Activated CD4-positive, alpha-beta memory T cell treated with anti-CD3 and anti-CD28 coated beads, Interleukin-2, amount 10 ng/mL, durations not matched to agents 7 days and 5 days (primary cell): ENCODE measurements at places on chromosomes 7 and 10. TPM values are rescaled to one million over a fixed set of nuclear protein-coding genes. Genes with fewer than 3 reads are reported as not detected.

The PDZD7 gene
- total RNA-seq: 1.9 TPM

The CDH23 gene
- 1.3 TPM for total RNA-seq

The OIT3 gene
- not detected for total RNA-seq

The FXYD4 gene
- total RNA-seq: not detected

DNA sequence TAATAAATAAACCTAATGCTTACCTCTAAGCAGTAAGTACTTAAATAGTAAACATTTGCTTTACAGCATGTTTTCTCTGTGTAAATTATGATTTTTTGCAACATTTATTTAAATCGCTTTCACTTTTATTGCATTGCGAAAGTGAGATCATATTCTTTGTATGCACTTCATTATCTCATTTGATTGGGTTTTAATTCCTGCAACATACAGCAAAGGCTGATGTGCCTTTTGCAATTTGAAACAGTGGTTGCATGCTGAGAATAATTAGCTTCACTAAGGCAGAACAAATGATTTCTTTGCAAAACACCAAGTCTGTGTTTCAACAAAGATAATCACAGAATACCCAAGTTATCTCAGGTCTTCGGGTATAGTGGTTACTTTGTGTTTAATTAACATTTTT lies 16.3 kb upstream of the THSD7A start:
- H3K4me3 ChIP-seq: no peak overlapping the region
- H3K36me3 ChIP-seq: no peaks in the 10 kb centered on the region
- H3K27ac ChIP-seq: no peak overlapping the region
- no peaks in the 10 kb centered on the region for H3K4me1 ChIP-seq
- no peaks in the 10 kb centered on the region for H3K27me3 ChIP-seq

GRCh38 chr10:60518745-60519144 lies 129.1 kb upstream of the ANK3 start:
- H3K4me3 ChIP-seq: no peak overlapping the region
- no peak overlapping the region for H3K27ac ChIP-seq
- peaks cover 9% of the 10 kb centered on the region for H3K4me1 ChIP-seq
- H3K36me3 ChIP-seq: no peaks in the 10 kb centered on the region
- DNase-seq: no peak
- no peaks in the 10 kb centered on the region for H3K27me3 ChIP-seq

DNA sequence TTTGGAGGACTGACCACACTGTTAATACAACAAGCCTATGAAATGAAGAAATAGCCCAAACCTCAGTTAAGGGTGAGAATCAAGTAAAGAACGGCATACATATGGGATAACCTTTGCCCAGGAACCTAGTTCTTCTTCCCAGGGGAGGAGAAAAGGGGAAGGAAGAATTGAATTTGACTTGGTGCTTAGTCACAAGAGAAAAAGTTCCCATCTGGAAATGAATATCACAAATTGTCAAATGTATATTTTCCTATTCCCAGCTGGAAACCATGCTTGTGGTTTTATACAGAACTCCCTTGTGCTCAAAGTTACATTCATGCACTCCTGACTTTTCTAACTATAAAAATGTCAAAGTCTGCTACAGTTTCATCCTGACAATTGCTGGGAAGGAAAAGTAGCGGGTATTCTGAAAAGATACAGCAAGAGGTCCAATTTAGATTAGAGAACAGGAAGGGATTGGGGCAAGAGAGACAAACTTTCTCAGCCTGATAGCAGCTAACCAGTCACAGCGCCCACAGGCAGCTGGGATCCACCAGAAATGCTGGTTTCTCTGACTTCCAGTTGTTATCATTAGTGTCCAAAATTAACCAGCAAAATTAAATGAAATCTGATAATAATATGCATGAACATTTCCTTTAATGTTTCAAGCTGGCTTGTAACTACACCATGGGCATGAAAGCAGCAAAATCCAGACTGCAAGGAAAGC lies 18.6 kb upstream of the GSAP start:
- no peak overlapping the region for H3K27ac ChIP-seq
- H3K4me3 ChIP-seq: no peak overlapping the region
- no peak for DNase-seq
- H3K27me3 ChIP-seq: peaks cover 2% of the 10 kb centered on the region

DNA sequence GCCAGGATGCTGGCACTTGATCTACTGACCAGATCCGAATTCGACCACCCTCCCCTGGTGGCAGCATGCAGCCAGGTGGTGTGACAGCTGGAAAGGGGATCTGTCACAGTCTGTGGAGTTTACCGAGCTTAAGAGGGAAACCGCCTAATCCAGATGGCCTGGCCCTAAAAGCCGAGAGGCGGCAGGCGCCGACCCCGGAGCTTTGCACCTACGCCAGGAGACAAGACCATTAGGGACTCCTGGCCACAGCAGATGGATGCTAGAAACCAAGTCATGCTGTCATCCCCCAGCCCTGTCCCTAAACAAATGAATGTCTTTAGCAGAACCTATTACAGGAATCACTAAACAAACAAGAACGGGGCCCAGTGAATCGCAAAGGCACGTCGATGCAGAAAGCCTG lies 27.7 kb downstream of the RCC1L start:
- no peak overlapping the region for H3K4me3 ChIP-seq
- no peaks in the 10 kb centered on the region for H3K27me3 ChIP-seq
- no peak for DNase-seq
- H3K4me1 ChIP-seq: peaks cover 3% of the 10 kb centered on the region
- no peak overlapping the region for H3K27ac ChIP-seq

- peaks cover 48% of the 10 kb centered on the region for H3K4me1 ChIP-seq
Observed at GRCh38 chr7:127905491-127906330, 125.5 kb downstream of the LRRC4 start.

DNA sequence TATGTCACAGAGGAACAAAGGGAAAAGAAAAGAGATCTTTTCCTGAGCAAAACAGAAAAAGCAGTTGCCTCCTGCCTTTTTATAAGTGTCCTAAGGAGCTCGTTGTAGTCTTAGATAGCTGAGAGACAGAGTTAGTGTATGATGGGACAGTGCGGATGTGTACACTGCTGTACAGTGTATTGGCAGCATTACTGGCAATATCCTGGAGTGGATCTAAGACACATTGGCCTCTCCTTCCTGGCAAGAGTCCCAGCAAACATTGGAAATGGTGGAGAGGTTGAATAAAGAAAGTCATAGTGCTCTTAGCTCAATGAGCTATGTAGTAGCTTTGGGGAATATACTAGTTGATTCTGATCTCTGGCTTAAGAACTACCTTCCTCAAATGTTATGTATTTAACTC lies 22.7 kb downstream of the GARS1 start:
- no peaks in the 10 kb centered on the region for H3K27me3 ChIP-seq
- H3K4me3 ChIP-seq: no peak overlapping the region
- H3K27ac ChIP-seq: no peak overlapping the region
- DNase-seq: no peak
- H3K4me1 ChIP-seq: peaks cover 24% of the 10 kb centered on the region

DNA sequence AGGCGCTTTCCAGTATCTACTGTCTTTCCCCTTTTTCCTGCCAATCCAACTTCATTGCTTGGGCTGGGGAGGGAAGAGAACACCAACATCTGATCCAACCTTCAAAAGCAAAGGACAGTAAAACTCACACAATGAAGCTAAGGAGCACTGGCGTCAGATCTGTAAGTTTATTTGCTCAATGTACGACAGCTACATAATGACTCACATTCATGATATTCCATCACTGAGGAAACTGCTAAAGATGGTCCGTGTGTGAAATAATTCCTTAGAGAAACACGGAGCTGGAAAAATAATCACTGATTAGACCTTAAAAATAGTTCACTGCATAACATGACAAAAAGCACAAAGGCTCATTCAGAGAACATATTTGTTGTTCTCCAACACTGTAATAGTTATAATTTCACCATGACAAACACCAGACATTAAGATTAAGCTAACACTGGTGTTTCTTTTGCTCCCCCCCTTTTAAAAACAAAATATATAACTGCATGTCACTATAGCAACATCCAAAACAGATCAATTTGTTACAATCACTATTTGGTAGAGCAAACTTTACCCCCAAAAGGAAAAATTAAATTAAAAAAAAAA lies 24.3 kb downstream of the HSPB1 start:
- no peak for DNase-seq
- H3K4me1 ChIP-seq: peaks cover 16% of the 10 kb centered on the region
- H3K36me3 ChIP-seq: peaks cover 46% of the 10 kb centered on the region
- H3K27me3 ChIP-seq: no peaks in the 10 kb centered on the region
- H3K4me3 ChIP-seq: no peak overlapping the region
- H3K27ac ChIP-seq: no peak overlapping the region

GRCh38 chr10:120810298-120810697 lies 40.9 kb upstream of the WDR11 start:
- H3K4me3 ChIP-seq: no peak overlapping the region
- no peaks in the 10 kb centered on the region for H3K36me3 ChIP-seq
- no peaks in the 10 kb centered on the region for H3K4me1 ChIP-seq
- H3K27ac ChIP-seq: no peak overlapping the region

- peaks cover 11% of the 10 kb centered on the region for H3K4me1 ChIP-seq
- no peak overlapping the region for H3K27ac ChIP-seq
- DNase-seq: no peak
- no peak overlapping the region for H3K4me3 ChIP-seq
- peaks cover 3% of the 10 kb centered on the region for H3K36me3 ChIP-seq
- H3K27me3 ChIP-seq: no peaks in the 10 kb centered on the region
Observed at GRCh38 chr10:35384265-35384868, 48.1 kb downstream of the CCNY start.

GRCh38 chr10:62817766-62818425 lies 1.7 kb upstream of the EGR2 start:
- H3K4me3 ChIP-seq: peak overlapping the region; percentile 87
- peaks cover 13% of the 10 kb centered on the region for H3K36me3 ChIP-seq
- peak; percentile 72 for DNase-seq
- H3K27me3 ChIP-seq: peaks cover 65% of the 10 kb centered on the region

DNA sequence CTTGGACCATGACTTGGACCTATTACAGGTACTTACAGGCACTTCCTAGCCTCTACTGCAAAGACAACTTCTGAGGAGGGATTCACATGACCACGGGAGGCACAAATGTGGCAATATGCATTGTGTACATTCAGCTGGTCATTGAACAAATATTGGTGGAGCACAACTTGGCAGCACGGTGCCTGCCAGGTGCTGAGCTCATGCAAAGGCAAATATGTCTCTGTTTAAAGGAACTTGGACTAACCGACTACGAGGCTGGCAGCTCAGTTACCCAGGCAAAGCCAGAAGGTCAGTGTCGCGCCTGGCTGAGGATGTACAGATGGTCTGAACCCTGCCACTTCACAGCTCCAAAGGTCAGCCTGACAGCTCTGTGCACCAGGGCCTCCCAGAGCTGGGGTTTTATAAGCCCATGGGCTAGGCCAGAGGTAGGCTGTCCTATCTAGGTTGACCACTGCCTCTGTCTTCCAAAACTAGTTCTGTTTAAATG lies 6.1 kb downstream of the DENND11 start:
- DNase-seq: no peak
- peaks cover 22% of the 10 kb centered on the region for H3K4me1 ChIP-seq
- H3K4me3 ChIP-seq: no peak overlapping the region
- peaks cover 3% of the 10 kb centered on the region for H3K36me3 ChIP-seq
- no peak overlapping the region for H3K27ac ChIP-seq

DNA sequence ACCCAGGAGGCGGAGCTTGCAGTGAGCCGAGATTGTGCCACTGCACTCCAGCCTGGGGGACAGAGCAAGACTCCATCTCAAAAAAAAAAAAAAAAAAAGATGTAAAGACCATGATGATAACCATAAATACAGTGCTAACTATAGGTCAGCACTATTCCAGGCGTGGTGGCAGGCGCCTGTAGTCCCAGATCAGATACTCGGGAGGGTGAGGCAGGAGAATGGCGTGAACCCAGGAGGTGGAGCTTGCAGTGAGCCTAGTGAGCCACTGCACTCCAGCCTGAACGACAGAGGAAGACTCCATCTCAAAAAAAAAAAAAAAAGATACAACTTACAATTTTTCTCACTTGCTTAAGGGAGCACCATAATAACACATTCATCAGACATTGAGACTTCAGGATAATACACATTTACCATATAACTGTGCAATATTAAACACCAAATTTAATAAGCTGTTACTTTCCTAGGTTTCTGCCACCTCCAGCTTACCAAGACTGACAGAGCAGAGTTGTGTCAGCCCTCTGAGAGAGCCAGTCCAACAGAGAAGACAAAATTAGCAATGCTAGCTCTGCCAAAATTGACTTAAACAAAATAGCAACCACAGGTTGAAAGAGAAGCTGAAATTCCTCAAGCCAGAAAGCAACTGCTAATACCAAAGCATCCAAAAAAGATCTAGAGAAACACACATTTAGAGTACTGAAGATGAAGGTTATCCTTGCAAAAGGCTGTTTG lies 8.2 kb downstream of the DNA2 start:
- H3K27me3 ChIP-seq: no peaks in the 10 kb centered on the region
- H3K27ac ChIP-seq: no peak overlapping the region
- peaks cover 2% of the 10 kb centered on the region for H3K4me1 ChIP-seq
- peaks cover 62% of the 10 kb centered on the region for H3K36me3 ChIP-seq

DNA sequence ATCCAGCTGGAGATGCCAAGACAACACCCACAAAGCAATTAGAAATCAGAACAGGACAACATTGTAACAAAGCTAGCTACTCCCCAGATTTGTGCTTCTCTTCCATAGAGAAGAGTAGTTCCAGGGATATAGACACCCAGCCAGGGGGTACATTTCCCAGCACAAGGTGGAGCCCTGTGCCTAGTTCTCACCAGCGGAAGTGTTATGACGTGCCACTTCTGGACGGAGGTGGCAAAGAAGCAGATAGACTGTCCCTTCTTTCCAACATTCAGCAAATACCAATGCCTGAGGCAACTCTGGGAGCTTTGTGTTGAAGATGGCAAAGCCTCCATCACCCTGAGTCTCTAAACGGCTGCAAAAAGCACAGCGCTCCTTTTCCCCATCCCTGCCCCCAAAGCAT lies 23.4 kb upstream of the GSAP start:
- H3K36me3 ChIP-seq: no peaks in the 10 kb centered on the region
- no peak overlapping the region for H3K27ac ChIP-seq
- DNase-seq: no peak
- H3K4me1 ChIP-seq: peaks cover 16% of the 10 kb centered on the region
- H3K27me3 ChIP-seq: peaks cover 2% of the 10 kb centered on the region

- H3K4me1 ChIP-seq: no peaks in the 10 kb centered on the region
- no peak overlapping the region for H3K27ac ChIP-seq
- no peaks in the 10 kb centered on the region for H3K27me3 ChIP-seq
- H3K36me3 ChIP-seq: no peaks in the 10 kb centered on the region
- H3K4me3 ChIP-seq: no peak overlapping the region
- DNase-seq: no peak
Observed at GRCh38 chr7:94338921-94339371, 55.7 kb upstream of the COL1A2 start.

DNA sequence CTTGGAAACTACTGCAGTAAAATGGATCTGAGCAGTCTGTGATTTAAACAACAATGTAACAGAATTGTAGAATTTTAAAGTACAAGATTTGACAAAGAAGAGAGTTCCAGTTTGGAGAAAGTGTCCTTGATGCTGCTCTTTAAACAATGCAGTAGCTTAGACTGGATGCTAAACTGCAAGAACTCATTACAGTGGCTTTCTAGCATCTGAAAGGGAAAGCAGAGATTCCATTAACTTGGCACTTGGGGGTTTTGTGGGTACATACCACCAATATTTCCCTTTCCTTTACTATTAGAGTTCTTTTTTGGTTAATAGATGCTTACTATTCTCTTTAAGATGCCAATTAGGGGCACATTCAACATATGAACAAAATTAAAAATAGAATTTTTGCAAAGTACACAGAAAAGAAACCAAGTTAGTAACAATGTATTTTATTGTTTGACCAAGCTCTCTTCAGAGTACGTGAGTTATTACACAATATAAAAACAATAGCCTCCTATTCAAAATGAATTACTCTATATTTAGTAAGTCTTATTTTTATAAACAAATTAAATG lies 11.9 kb downstream of the PSTK start:
- H3K4me3 ChIP-seq: no peak overlapping the region
- H3K36me3 ChIP-seq: peaks cover 34% of the 10 kb centered on the region
- no peak overlapping the region for H3K27ac ChIP-seq
- no peak for DNase-seq
